ENCODE measurements at places on chromosomes 6 and 20. TPM values are rescaled to one million over a fixed set of nuclear protein-coding genes. Genes with fewer than 3 reads are reported as not detected.

Gene NNAT
- 0.65 TPM for total RNA-seq

Gene LY6G6C
- total RNA-seq, result not detected

Gene SLC23A2
- total RNA-seq, result 21.4 TPM

Gene PSORS1C2
- total RNA-seq, result not detected

Gene ACTL10
- 1.4 TPM for total RNA-seq

Gene CTAGE9
- total RNA-seq, result not detected

Gene OR10C1
- total RNA-seq, result not detected

Gene CYP21A2
- 0.56 TPM for total RNA-seq

Gene HLA-DRB5
- 61.3 TPM for total RNA-seq

Gene ZNF391
- total RNA-seq, result 3.3 TPM

Gene OPN5
- not detected for total RNA-seq

DNA sequence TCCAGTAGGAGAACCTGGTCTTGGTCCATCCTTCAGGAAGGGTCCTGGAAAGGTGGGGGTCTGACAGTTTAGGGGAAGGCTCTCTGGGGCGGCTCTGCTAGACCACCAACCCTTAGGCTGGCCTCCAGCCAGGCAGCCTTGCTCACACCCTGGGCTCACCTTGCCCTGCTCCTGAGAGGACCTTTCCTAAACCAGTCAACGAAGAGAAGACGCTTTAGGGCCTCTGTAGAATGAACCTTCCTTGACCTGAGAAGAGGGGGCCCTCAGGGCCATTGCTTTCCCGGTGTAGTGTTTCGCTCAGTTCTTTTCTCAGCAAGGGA is 1.1 kb downstream of the CDC25B start:
- no peak for DNase-seq

- DNase-seq, result no peak
These were observed 99.4 kb downstream of the BFSP1 start for GRCh38 chr20:17431621-17432364.

DNA sequence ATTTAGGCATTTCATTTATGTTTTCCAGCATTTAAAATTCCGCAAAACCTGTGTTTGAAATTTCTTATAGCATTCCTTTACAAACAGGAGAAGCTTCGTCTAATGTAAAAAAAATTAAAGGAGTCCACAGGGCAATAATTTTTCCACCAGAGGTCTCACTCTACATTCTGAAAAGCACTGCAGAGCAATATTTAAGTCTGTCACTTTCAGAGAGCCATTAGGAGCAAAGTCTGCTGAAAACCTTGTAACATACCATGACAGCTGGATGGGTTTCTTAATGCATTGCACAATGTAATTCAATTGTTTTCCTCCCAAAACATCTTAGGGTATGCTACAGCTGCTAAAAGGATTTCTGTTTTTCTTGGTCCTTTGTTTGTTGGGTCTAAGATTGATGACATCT is 18.0 kb downstream of the BAG2 start:
- no peak for DNase-seq

DNA sequence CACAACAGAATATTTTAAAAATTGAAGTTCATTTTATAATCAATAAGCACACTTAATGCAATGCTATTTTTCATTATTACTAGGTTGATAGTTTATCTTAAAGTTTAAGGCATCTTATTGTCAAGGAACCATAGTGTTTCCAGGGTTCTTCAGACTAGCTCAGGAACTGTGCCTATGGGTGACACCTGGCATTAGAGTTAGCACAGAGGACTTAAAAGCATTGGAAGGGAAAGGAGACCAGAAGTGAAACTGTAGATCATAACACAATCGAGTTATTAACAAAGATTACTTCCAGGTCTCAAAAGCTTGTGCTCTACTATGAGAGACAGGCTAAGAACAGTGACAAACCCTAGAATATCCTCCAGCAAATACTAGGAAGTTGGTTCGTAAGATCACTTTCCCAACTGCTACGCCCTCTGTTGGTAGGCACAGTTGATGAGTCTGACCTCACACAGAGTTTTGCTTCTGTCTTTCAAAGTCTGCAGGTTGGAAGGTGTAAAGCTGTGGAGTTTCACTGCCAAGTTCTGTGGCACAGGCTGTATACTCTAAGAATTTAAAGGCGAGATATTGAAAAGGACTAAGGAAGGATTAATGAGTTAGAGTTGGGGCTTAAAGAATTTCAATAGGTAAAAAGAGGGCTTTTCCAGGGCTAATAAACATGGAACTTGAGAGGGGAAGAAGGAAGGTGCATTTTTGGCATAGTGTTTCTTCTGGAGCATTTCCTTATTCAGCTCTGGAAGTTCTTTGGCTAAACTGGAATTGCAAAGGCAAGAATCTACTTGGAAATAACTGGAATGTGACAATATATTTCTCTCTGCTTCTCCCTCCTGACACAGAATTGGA is 531.3 kb upstream of the JAG1 start:
- DNase-seq, result no peak

- peak; percentile 95 for DNase-seq
These were observed 44.9 kb downstream of the SNAI1 start for GRCh38 chr20:50027611-50028105.

DNA sequence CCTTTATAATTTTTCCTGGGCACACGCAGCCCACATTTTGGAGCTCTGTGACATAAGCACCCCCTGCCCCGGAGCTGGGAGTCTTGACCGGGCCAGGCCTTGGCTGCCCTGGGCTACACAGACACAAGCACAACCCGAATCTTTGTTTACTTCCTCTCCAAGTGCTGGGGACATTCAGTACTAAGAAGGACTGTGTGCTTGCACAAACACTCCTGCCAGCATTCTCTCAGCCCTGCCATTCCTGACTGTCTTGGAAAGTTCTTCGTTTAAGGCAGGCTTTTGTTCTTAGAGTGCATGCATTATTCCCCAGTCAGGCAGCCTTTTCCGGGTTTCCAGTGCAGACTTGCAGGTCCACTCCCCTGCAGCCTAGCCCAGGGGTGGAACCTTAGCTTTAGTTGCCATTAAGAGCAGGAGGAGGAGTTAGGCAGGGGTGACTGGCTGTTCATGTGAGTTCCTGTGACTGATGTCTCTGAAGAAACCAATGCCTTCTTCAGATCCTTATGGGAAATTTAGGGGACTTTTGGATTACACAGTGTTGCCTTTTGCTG is 28.6 kb downstream of the FOXO3 start:
- peak; percentile 91 for DNase-seq

- no peak for DNase-seq
These were observed 222.8 kb upstream of the PLN start for GRCh38 chr6:118325220-118325860.

GRCh38 chr6:14595751-14596150 is 478.2 kb downstream of the CD83 start:
- DNase-seq, result no peak

- no peak for DNase-seq
These were observed 1.8 kb upstream of the ITPR3 start for GRCh38 chr6:33619166-33619840.

DNA sequence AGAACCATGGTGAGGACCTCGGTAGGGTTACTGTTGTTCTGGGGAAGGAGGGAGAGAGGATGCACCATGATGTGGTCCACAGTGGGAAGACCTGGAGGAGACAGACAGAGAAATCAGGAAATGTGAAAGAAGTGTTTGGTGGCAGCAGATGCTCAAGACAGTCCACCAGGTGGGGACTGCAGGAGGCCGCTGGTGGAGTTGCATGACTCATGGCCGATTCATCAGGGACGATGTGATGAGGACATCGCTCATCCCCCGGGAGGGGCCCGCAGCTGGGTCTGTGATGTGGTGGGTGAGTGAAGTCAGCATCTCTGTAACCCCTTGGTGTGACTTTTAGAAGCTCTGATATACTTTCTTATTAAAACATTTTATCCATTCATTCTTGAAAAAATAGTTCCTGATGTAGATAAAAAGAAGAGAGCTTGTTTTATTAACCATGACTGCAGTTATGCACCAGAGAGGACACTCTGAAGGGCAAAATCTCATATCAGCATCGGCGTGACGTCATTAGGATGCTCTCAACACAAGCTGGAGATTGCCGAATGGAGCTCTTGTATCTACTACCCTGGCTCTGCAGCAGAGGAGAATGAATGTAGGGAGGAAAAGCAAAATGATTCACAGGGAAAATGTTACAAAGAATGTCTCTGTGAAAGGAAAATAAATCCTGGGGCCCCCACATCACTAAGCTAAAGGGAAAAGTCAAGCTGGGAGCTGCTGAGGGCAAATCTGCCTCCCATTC is 71.2 kb downstream of the RAMACL start:
- no peak for DNase-seq

DNA sequence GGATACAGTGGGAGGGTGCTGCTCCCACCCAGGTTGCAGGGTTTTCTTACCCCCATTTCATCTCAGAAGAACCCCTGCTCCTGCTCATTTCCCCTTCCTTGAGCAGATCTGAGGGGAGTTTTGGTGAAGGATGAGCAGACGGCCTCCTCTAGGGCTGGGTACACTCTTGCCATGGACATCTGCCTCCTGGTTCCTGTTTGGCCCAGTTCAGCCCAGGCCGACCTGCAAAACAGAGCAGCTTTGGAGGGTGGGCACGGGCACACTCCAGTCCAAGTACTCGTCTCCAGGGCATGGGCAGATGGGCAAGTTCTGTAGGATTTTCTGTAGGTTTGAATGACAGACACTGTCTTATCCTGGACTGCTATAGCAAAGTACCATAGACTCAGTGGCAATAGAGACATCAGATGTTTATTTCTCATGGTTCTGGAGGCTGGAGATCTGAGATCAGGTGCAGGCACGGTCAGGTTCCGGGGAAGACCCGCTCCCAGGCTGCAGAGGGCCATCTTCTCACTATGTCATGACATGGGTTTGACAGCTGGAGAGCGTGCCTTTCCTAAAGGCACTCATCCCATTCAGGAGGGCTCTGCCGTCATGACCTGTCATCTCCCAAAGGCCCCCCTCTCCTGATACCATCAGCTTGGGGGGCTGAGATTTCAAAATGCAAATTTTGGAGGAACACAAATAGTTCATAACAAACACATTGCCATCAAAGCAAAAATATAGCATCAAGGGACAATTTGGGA is 6.2 kb downstream of the NPBWR2 start:
- no peak for DNase-seq

DNA sequence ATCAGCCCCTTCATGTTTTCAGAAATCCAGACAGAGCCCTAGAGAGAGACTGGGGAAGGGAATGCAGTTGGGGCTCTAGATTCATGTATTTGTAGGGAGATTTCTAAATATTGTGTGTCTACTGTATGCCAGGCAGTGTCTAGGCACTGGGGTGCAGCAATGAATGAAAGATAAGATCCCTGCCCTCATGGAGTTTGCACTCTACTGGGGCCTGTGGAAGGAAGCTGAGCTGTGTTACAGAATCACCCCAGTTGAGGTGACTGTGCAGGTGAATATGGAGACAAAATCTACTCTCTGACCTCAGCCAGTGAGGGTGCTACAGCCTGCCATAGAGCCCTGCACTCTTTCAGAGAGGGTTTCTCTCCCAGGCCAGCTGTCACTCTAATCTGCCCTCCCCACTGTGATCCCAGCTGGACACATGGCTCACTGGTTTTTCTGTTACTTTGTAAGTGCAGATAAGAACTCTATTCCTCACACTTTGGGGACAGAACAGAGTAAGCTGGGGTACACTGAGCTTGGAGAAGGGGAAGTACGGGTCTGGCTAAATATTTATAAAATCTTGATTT is 69.2 kb upstream of the E2F3 start:
- no peak for DNase-seq

DNA sequence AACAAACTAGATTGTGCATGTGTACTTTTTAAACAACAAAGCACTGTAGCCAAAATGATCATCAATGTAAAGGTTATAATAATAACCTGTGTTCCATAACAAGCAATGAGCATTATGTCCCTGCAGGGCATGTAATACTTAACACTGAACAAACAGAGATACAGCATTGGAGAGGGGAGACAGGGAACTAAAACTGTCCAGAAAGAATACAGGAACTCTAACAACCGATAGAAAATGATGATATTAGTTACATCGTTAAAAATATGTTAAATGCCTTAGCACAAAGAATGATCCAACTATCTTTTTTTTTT is 80.5 kb downstream of the COL9A1 start:
- DNase-seq, result no peak

DNA sequence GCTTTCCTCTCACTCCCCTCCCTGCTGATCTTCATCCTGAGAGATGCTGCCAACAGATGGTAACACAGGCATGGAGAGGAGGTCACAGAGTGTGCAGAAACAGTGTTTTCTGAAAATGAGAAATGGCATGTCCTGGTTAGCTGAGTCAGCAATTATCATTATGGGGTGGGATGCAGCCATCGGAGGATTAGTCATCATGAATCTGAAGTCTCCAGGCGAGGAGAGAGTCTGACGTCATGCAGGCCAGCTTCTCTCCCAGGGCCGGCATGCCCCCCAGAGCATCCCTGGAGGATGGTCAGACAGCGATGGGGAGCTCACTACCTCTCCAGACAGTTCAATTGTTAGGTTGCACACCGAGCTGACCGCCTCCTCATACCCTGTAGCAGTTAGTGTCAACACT is 4.7 kb upstream of the GTSF1L start:
- DNase-seq, result peak; percentile 24

DNA sequence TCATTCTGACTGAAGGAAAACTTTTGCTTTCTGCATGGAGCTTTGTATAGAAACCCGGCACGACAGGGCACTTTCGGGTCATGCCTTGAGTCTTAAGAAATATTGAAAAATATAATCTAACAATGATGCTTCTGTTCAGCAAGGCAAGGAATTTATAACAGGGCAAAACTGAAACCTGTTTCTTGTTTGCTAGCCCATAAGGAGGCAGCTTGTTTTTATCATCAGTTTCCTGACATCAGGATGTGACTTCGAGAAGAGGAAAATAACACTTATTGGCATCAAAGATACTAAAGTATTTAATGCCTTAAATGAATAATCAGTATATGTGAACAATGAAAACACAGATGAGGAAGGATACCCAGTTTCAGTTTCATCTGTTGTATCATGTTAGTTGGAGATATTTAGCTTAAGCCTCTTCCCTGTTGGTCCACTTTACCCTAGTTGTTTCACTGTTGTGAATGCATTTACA is 146.5 kb downstream of the CDKAL1 start:
- DNase-seq, result no peak
